ENCODE measurements at places on chromosomes 7 and 10.

- DNase-seq: no peak
Measured at GRCh38 chr7:17168416-17168815, 130.0 kb upstream of the AHR start.

GRCh38 chr7:115070311-115070710, 148.4 kb downstream of the MDFIC start:
- DNase-seq: no peak

- DNase-seq: no peak
Measured at GRCh38 chr10:97365761-97366351, 31.3 kb upstream of the FRAT2 start.

DNA sequence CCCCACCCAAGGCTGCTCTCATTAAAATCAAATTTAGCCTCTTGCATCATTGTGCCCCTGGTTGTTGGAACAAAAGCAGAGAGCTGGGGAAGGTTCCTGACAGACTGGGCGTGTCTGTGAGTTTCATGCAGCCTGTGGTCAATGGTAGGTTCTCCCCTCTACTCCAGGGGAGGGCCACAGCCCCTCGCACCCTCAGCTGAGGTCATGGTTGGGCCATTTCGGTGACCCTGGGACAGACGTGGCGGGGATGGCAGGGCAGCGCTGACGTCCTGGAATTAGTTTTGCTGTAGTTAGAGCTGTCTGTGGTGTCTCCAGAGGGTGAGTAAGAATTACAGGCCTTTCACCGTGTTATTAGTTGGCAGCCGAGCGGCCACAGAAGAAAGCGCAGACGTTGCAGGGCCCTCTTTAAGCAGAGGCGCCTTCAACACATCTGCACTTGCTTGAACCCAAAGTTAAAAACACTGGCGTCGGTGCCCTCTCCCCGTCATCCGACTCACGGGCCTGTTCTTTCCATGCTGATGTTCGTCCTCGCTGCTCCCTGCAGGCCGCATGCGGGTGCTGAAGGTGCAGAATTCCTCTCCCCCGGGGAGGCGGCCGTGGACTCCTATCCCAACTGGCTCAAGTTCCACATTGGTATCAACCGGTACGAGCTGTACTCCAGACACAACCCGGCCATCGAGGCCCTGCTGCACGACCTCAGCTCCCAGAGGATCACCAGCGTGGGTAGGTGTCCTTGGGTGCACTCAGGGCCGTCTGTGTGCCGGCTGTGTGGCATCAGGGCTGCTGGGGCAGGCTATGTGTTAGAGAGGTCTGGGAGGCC, 2.8 kb downstream of the FAM20C start:
- no peak for DNase-seq

DNA sequence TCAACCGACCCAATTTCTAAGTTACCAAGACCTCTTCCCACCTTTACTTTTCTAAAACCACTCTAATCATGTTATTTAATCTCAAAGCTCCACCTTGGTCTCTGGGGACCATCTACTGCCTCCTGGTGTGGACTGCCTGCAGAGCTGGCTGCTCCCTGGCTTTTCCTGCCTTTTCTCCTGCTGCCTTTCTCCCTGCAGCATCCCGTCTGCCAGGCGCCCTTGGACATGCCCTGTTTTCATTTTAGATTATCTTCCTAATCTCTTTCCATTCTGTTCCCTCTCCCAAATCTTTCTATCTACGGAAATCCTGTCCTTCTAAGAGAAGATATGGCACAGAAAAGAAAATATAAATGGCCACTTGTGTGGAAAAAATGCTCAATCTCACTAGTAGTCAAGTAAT, 23.1 kb downstream of the TCAF1 start:
- no peak for DNase-seq

DNA sequence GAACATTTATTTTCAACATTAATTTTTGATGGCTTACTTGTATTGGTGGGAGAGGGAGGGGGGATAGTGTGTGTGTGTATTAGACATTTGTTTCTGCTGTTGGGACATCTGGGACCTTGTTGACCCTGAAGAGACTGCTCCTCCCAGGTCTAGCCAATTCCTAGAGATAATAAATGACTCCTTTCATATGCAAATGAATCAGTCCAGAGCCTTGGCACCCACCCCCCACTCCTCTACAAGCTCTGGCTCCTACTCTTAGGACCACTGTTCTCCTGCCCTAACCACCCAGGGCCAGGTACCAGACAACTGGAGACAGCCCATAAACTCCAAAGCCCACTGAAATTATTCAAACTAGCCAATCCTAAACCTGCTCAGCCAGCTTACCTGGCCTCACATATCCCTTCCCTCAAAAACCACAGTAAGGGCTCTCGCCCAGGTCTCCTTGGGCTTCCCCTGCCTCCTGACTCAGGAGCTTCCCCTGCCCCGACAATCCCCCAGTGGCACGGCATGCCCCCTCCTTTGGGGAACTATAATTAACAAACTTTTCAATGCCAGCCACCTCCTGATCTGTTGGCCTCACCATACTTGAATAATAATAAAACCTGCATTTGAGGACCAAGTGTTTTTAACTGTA, 233.3 kb downstream of the ELMO1 start:
- DNase-seq: no peak

GRCh38 chr10:54094321-54094720, 706.7 kb downstream of the PCDH15 start:
- no peak for DNase-seq

- DNase-seq: no peak
Measured at GRCh38 chr7:70523249-70523988, 608.5 kb upstream of the GALNT17 start.
